ENCODE measurements at places on chromosomes 1 and 21.
A peak's percentile ranks its signal among the peaks of the same experiment; 100 is the strongest.

- peak; percentile 15 for DNase-seq
Measured at GRCh38 chr21:39313042-39313570, 326 bp downstream of the BRWD1 start.

DNA sequence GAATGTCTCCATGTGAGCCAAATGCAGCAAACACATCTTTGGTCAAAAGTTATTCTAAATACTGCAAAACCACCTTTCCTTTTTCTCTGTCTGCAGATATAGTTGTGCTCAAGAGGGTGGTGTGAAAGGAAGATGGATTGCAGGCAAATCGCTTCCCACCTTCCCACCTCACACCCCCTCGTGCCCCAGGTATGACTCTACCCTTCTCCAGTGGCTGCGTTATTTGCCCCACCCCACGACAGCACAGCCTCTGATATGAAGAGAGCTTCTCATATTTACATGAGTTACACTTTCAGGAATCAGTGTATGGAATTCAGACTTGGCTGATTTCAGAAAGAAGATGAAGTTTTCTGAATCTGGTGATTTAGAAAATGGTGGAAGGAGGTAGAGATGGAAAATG, 5.8 kb downstream of the TRIM58 start:
- no peak for DNase-seq

- no peak for DNase-seq
Measured at GRCh38 chr1:183736343-183736742, 68.6 kb upstream of the RGL1 start.

GRCh38 chr1:26848941-26849774, 13.8 kb upstream of the SFN start:
- DNase-seq: no peak

GRCh38 chr1:7373876-7374562, 397.1 kb upstream of the VAMP3 start:
- DNase-seq: no peak

DNA sequence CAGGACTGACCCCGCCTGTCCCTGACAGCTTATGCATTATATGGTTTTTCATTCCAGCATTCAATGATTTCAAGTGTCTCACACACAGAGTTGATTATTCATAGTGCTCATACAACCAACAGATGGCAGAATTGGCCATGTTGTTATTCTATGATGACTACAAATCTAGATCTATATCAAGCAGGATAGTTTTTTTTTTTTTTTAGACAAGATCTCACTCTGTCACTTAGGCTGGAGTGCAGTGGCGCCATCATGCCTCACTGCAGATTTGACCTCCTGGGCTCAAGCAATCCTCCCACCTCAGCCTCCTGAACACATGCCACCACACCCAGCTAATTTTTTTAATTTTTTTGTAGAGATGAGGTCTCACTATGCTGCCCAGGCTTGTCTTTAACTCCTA, 40.1 kb upstream of the LRRC8D start:
- DNase-seq: no peak

GRCh38 chr21:41584603-41585176, 76.7 kb upstream of the TMPRSS2 start:
- no peak for DNase-seq

DNA sequence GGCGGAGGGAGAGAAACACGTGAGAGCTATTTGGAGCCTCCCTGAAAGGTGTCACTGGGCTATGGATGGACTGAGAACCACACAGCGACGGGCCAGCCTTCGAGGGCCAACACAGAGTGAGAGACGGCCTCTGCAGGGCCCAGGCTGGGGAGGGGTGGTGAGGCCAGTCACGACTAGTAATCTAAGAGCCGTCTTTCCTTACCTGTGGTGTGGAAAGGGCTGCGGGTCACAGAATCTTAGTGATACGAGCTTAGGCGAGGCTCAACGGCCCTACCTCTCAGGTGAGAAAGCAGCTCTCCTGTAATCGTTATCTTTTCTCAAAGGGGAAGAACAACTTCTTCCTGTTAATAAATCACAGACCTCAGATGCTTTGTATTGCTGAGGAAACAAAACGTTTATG, 33.4 kb upstream of the COX20 start:
- DNase-seq: no peak

- DNase-seq: no peak
Measured at GRCh38 chr1:32349211-32349708, 13.0 kb downstream of the FAM229A start.

GRCh38 chr1:56617141-56617540, 28.0 kb upstream of the PRKAA2 start:
- no peak for DNase-seq

- DNase-seq: no peak
Measured at GRCh38 chr1:1001057-1001783, 1.3 kb upstream of the HES4 start.

DNA sequence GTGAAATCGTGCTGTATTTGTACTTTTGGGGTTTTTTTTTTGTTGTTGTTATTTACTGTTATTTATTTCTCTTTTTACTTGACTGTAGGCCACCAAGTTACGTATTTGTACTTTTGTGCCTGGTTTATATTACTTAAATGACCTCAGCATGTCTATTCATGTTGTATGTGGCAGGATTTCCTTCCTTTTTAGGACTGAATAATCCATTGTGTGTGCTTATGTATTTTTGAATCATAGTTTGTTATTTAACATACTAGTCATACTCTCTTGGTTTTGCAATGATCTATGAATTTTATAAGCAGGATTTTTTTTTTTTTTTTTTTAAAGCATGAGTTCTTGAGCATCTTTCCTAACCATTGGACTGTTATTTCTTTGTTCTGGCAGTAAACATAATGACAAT, 51.2 kb downstream of the RNF2 start:
- no peak for DNase-seq

- DNase-seq: no peak
Measured at GRCh38 chr1:210483821-210484220, 155.1 kb downstream of the HHAT start.

- DNase-seq: peak; percentile 83
Measured at GRCh38 chr1:21508580-21509350, 458 bp upstream of the ALPL start.

GRCh38 chr1:17239420-17239819, 9.5 kb upstream of the PADI3 start:
- peak; percentile 58 for DNase-seq

- no peak for DNase-seq
Measured at GRCh38 chr1:75771978-75772377, 14.1 kb upstream of the RABGGTB start.

GRCh38 chr1:77986810-77987209, 7.9 kb upstream of the FUBP1 start:
- no peak for DNase-seq

GRCh38 chr1:85822696-85823095, 114.5 kb upstream of the ZNHIT6 start:
- no peak for DNase-seq

- DNase-seq: no peak
Measured at GRCh38 chr21:41052820-41053555, 115.0 kb upstream of the BACE2 start.

DNA sequence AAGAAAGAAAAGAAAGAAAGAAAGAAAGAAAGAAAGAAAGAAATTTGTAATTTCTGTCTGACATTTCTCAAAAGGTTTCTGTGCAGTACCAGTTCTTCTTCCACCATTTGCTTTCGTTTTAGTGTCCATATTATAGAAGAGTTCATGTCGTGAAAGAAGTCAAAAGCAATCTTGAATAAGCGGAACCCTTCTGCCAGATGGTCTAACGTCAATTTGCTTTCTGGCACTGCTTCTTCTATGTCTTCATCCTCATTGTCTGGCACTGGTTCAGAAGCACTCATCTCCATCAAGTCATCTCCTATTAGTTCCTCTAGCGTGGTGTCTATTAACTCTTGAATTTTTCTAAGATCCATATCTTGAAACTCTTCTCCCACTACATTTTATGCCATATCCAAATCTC, 170.0 kb upstream of the KCTD3 start:
- DNase-seq: no peak

DNA sequence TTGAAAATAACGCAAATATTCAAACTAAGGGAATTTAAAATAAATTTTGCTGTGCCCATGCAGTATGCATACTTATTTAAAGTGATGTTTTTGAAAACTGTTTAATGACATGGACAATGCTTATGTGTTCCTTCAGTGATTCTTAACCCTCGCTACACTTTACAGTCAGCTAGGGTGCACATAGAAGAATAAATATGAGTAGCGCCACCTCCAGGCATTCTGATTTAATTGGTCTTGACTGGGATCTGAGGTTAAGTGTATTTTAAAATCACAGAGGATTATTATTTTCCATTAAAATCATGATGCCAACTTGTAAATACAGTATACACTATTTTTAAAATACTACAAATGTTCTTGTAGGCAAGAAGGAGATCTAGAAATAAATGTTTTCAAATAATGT, 373.5 kb upstream of the ADGRL4 start:
- DNase-seq: no peak

GRCh38 chr1:173863224-173864161, 4.3 kb downstream of the GAS5 start:
- DNase-seq: no peak

DNA sequence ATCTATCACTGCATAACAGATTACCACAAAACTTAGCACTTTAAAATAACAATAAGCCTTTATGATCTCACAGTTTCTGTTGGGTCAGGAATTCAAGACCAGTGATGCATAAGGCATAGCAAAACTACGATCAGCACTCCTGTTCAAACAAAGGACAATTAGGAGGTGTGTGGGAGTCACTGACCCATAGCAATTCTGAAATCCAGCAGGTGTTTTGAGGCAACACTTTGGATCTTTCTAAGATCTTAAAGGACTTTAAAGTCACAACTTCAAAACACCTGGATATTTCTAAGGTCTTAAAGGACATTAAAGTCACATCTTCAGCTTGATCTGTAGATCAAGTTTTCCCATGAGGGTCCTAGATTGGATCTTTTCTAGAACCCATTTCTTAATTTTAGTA, 35.3 kb downstream of the AKT3 start:
- no peak for DNase-seq

DNA sequence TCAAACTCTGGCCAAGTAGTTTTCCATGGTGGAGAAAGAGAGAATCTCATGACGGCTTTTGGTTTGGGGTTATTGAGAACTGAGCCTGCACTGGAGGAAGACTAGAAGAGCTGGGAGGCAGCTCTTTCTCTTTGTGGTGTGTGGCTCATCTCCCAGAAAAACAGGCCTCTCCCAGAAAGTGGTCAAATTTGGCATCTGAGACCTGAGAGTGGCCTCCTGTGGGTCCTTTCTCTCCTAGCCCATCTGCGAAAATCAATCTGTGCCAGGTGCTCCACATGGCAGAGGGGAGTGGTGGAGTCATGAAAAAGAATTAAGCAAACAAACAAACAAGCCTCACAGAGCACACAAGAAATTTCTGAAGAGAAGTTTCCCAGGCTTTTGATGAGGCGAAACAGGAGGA, 305.0 kb downstream of the ST6GALNAC3 start:
- DNase-seq: no peak

Measured in GM12891 (cell line).